ENCODE measurements at places on chromosomes 16 and 17.

GRCh38 chr17:66445229-66445628 is 142.8 kb downstream of the PRKCA start:
- no peak for DNase-seq

DNA sequence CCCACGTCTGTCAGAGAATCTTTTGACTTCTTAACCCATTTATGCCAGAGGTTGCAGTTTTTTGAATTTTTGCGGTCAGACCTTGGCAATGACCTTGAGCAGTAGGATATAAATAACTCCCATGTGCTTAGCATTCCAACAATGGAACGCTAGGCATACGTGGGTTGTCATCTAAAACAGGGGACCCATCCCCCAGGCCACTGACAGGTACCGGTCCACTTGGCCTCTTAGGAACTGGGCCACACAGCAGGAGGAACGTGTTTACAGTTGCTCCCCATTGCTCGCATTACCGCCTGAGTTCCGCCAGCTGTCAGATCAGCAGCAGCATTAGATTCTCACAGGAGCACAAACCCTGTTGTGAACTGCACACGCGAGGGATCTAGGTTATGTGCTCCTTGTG is 76.8 kb upstream of the LGALS9 start:
- no peak for DNase-seq

GRCh38 chr17:43416998-43417890 is 18.5 kb downstream of the ARL4D start:
- DNase-seq, result no peak

GRCh38 chr17:17134957-17135333 is 71.2 kb downstream of the PLD6 start:
- DNase-seq, result no peak

DNA sequence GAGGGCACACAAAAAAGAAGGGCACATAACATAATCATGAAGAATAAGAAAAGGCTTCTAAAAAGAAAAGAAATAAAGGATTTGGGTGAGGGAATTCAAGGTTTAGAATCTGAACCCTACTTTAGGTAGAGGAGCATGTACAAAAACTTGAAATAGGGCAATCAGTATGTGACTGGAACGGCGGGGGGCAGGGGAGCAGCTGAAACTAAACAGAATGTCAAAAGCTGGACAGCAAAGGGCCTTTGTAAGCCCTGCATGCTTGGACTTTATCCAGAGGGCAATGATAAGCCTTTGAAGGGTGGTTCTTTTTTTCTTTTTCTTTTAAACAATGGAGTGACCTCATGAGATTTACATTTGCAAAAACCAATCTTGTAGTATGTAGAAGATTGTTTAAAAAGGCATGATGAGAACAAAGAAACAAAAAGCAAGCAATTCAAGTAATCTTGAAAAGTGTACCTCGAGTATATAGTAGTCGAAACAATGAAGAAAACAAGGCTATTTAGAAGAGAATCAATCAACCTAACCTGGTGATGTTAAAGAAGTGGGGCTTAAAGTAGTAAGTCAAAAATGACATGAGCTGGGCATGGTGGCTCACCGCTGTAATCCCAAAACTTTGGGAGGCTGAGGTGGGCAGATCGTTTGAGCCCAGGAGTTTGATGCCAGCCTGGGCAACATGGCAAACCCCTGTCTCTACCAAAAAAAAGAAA is 46.7 kb upstream of the ANKFY1 start:
- DNase-seq, result no peak

GRCh38 chr17:68507576-68507975 is 4.7 kb upstream of the PRKAR1A start:
- no peak for DNase-seq

GRCh38 chr16:67187175-67187890 is 2.6 kb downstream of the EXOC3L1 start:
- no peak for DNase-seq

- no peak for DNase-seq
Measured at GRCh38 chr16:2977440-2977839, 2.8 kb downstream of the PKMYT1 start.

DNA sequence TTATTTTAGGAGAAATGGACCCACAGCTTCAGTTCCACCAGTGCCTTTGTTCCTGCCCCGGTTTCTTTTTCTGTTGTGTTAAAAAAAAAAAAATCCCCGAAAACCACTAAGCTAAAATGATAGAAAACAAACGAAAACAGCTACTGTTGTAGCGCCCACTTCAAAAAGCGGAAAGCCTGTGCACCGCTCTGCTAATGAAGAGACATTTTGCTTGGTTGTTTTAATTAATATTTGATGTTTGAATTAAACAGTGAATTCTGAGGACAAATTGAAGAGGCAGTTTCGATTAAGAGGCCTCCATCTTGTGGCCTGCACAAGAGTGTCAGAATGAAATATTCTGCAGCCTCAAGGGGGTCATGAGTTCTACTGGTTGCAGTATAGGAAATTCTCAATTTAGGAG is 186.7 kb downstream of the RPTOR start:
- DNase-seq, result no peak

DNA sequence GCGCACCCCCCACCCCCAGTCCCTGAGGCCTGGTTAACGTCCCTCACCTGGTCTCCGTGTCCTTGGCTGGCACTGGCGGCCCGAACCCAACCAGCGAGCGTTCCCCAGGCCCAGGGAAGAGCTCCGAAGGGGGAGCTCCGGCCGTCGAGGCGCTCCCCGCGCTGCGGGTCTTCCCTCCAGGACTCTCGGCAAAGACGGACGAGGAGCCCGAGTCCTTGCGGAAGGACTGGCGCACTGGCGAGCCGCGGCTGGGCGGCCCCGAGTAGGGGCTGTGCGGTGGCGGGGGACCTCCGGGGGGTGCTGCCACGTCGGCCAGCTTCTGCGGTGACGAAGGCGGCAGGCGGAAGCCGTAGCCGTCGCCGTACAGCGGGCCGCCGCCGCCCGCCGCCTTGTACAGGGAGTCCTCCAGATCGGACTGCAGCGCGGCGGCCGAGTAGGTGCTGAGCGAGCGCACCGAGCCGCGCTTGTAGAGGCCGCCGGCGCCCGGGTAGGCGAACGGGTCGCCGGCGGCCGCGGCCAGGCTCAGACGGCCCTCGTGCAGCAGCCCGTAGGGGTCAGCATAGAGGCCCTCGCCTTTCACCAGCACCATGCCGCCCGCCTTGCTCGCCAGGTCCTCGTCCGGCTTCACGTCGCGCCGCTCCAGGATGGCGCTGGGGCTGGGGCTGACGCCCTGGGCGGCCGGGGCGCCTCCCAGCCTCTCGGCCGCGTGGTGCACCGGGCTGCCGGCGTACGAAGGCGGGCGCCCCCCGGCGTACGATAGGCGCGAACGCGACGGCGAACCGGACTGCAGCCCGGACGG is 44.1 kb downstream of the SRCIN1 start:
- no peak for DNase-seq

DNA sequence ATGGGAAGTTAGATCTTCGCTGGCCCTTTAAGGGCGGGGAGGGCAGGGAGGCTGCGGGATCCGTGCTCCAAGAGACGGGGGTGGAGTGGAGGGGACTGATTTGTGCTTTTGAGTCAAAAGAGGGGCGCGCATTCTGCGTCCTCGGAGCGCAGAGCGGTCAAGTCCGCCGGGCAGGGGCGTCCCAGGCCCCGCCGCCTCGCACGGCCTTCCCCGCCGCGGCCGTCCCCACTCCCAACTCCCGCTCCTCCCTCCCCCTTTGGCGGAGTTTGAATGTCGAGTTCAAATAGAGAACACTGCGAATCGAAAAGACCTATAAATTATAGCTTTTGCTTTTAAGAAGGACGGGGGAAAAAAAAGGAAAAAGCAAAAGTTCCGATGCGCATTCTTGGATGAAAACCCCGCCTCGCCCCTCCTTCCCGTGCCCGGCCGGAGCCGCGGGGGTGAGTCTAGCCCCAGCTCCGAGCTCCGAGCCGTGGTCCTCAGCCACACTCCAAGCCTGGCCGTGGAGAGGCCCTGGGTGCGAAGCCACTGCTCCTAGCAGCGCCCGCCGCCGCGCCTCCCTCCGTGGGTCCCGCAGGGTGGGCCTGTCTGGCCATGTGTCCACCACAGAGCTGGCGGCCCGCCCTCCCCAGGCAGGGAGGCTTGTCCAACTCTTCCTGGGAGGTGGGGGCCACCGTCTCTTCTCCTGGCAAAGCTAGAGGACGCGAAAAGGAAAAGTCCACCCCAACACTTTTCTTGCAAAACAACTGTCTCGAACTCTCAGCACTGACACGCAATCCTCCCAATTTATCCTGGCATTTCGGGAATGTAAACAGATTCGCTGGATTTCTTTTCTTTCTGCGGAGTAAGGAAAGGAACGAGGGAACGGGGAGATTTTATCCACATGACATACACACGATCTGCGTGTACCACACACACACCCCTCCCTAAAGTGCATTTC is 3.6 kb downstream of the CBX8 start:
- peak; percentile 26 for DNase-seq
